ENCODE measurements at places on chromosomes 3 and 15.
A peak's percentile ranks its signal among the peaks of the same experiment; 100 is the strongest.

GRCh38 chr3:87867001-87867400, 191.8 kb downstream of the CGGBP1 start:
- no peak for DNase-seq

DNA sequence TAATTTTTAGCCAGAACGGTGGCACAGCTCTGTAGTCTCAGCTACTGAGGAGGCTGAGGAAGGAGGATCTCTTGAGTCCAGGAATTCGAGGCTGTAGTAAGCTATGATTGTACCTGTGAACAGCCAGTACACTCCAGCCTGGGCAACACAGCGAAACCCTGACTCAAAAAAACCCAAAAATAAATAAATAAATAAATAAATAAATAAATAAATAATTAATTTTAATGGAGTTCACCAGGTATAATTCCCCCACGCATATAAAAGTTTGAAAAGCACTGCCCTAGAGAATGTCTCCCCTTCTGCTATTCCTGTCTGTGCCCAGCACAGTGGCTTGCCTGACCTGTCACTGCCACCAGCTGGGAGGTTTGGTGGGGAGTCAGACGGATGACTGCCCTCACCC, 4.2 kb upstream of the RLBP1 start:
- no peak for DNase-seq

DNA sequence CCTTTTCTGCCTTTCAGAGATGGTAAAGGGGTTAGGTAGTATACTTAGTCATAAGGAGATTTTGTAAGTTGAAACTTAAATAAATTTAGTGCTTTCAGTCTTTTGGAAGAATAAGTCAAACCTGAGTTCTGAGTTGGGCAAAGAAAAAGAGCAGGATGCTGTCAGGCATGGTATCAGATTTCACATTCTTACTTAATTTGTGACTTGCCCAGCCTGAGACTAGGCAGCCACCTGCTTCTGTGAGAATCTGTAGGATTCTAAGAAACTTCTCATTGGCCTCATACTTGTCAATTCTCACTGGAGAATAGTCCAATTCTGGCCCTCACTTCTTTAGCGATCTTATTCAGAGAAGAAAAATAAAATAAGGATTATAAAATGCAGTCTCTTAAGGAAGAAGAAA, 577.5 kb downstream of the DIPK2A start:
- DNase-seq: no peak

DNA sequence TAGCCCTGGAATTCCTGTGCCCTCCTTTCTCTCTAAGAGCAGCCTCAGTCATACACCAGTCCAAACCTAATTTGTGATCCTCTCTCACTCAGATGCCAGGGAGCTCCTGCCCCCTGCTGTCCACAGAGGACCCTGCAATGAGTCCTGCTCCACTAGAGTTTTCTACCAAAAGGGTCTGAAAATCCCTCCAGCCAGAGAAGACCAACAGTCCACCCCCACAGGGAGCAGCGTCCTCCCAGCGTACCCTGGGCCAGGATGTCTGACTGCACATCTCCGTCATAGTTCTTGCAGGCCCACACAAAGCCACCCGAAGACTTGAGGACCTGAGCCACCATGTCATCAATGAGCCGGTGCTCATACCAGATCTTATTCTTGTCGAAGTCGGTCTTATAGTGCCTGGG, 15.4 kb downstream of the IDH2 start:
- DNase-seq: peak; percentile 56

DNA sequence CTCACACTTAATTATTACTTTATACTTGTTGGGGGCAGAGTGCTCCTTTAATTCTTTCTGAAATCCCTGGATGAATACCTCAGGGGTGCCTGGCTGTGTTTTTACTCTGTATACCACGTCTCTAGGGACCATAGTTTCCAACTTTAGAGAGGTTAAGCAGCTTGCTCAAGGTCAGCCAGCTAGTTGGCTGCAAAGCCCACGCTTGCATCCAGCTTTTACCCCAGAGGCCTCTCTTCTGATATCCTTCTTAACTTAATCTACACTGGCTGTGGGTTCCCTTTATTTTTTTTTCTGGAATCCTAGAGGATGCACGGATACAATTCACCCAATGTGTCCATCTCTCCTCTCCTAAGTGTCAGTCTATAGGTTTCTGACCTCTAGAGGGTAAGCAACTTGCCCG, 1.4 kb downstream of the PDZRN3 start:
- DNase-seq: no peak

All from CD4-positive, alpha-beta T cell treated with Interleukin-15 for 4 hours (primary cell).